Activated CD4-positive, alpha-beta T cell treated with anti-CD3 and anti-CD28 coated beads, Interleukin-2, amount 50 U/mL, for 24 hours (primary cell): ENCODE measurements at places on chromosomes 16 and 17.

DNA sequence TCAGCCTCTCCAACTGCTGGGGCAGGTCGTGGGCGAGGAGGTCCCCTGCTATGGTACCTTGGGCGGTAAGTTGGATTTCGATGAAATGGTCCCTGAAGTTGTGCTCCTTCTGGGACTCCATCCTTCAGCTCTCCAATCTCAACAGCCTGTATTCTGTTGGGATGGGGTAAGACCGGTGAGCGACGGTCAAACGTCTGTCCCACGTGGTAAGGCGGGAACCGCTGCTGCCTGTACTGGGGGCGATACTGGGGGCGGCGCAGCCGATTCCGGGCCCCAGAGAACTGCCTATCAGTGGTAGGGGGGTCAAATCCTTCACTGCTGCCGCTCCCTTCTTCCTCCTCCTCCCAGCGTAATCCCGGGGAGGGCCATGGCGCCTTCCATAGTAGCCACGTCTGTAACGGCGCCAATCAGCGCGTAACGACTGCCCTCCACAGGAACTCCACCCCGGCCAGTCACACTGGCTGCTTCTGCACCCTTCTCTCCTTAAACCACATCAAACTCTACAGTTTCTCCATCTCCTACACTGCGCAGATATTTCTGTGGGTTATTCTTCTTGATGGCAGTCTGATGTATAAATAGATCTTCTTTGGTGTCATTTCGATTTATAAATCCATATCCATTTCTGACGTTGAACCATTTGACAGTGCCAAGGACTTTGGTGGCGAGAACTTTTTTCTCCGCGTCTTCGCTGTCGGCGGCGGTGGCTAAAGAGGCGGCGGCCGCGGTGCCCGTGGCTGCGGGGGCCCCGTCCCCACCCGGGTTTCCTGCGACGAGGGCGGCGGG, 41.1 kb downstream of the AHSP start:
- DNase-seq = no peak

- DNase-seq = no peak
Observed at GRCh38 chr16:64121473-64121872, 1000.4 kb downstream of the CDH11 start.

DNA sequence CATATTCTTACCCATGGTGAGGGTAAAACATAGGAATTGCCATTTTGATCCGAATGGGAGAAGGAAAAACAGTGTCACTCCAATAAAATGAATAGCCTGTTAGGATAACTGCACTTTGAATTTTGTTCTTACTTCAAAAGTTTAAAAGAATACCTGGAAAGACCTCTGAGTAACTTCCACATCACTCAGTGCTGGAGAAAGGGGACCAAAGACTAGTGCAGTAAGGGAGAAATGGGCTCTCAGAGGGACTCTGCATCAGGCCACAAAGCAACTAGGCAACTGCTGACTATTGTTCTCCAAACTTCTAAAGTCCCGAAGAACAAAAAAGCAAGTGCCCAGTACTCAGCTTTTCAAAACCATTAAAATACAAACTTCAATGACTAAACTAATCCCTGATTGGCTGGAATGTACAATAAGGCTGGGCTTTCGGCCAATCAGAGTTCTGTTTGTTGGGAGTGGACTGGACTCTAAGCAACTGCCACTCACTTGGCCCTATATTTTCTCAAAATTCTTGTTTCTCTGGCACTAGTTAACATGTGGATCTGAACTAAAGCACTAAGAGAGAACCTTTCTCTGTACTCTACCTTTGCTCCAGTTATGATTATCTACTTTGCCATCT, 6.2 kb downstream of the DNAJC7 start:
- DNase-seq = no peak

DNA sequence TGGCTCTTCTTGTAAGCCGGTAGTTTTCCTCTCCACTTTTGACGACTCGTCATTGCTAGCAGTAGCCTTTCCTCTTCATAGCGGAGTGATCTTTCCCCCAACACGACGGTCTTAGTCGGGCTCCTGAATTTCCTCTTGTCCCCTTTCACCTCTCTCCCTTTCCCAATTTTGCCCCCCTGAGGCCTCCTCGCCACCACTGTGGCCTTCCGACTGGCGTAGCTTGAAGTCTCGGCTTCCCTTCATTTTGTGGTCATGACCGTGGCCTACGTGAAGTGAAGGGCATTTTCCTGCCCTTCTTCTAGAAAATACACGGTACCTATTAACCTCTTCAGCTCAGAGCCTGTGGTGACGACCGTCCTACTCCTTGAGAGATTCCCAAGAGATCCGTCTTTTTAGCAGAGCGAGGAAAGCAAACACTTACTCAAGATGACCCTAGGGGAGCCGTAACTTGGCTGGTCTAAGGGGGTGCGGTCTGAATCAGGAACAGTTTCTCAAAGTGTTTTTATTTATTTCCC, 787 bp downstream of the PRKAR1A start:
- no peak for DNase-seq

- no peak for DNase-seq
Observed at GRCh38 chr16:82651921-82652601, 25.3 kb downstream of the CDH13 start.

DNA sequence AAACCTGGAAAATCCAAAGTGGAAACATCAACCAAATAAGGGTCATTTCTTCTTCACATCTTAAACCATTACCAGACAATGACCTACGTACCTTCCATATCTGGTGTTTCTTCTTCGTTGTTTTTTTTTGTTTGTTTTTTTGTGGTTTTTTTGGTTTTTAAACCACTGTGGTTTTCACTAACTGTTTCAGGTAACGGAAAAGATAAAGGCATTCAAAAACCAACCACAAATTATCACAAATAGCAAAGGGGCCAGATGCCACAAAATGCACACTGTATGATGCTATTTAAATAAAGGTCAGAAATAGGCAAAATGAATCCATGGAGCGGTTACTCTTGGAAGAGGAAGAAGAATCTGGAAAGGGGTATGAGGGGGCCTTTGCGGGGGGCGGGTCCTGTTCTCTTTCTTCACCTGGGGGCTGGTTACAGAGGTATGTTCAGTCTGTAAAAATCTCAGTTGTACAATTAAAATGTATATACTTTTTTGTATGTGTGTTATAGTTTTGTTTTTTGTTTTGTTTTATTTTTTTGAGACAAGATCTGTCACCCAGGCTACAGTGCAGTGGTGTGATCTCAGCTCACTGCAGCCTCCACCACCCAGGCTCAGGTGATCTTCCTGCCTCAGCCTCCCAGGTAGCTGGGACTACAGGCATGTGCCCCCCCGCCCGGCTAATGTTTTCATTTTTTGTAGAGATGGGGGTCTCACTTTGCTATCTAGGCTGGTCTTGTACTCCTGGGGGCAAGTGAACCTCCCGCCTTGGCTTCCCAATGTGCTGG, 29.6 kb downstream of the LITAF start:
- DNase-seq = no peak

- DNase-seq = no peak
Observed at GRCh38 chr17:81903896-81904599, 2.0 kb downstream of the NPB start.

DNA sequence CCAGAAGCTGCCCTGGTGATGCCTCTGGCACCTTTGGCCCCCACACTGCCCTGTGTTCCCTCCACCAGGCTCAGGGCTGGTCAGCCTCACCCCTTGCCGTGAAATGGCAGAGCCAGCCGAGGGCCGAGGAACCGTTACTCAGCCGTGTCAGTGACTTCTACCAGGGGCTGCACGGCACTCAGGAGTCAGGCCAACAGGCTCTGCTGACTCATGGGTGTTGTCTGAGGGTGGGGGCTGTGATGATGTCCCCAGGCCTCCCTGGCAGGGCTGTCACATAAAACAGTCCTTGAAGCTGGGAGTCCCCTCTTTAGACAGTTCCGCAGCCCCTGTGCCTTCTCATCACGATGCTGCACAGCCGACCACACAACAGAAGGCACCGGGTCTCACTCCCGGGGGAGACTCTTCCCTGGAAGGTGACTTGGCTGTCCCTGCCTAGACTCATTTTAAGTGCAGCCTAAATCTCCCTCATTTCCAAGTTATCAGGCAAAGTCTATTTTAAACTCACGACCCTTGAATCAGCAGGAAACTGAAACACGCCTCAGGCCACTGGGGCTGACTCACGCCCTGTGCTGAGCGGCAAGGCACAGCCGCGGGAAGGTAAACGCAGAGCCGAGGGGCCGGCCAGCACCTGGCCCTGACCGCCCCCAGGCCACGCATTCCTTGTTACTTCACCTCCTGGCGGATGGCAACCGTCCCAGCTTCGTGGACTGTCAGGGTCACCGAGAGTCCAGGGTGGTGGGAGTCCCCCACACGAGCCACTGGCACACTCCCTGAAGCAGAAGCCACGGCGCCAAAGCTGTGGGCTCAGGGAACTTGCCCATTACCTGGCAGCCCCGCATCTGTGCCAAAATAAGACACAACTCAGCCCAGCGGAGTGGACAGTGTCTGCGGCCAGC, 102.6 kb downstream of the ZNF778 start:
- DNase-seq = no peak

DNA sequence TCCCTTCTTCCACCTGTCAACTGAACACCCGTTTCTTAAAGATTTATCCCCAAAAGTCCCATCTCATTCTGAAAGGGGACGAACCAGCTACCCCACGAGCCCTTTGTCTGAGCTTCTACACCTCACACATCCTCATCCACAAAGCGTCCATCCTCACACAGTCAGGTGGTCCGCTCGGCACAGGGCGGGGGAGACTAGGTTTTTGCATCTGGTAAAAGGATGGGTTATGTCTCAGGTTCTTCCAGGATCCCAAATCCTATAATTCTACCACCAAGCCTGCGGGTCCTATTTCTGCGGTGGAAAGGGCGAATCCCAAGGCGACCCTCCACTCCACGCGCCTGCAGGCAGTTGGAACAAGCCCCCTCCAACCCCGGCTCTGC, 458 bp downstream of the GFOD2 start:
- DNase-seq = peak; percentile 1

- DNase-seq = peak; percentile 28
Observed at GRCh38 chr16:88941913-88942909, 34.8 kb downstream of the CBFA2T3 start.

GRCh38 chr16:22233037-22233372, 26.9 kb downstream of the EEF2K start:
- no peak for DNase-seq

- DNase-seq = no peak
Observed at GRCh38 chr17:80820331-80820730, 171.3 kb upstream of the CHMP6 start.

- DNase-seq = no peak
Observed at GRCh38 chr16:23855010-23855409, 19.2 kb downstream of the PRKCB start.

- DNase-seq = no peak
Observed at GRCh38 chr17:39820541-39820940, 43.6 kb downstream of the IKZF3 start.

DNA sequence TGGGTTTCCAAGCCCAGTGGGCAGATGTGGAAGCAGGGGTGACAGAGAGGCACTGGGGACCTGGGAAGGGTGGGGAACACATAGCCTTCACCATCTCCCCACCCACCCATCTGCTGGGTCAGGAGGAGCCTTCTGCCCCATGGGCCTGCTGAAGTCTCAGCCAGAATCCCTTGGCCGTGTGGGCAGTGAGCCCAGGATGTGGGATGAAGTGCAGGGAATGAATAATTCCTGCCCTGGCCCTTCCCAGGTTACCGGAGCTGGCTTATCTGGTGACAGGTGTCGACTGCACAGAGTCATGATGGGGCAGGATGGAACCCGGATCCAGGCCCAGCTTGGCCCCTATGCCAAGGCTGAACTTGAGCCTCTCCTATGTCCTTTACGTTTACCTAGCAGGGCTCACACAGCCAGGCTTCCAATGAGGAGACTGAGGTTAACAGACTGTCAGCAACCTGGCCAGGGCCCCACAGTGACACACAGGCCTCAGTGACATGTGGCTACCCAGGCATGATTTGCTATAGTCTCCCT, 17.5 kb downstream of the ATP2A3 start:
- no peak for DNase-seq

- DNase-seq = no peak
Observed at GRCh38 chr16:50425648-50426047, 56.9 kb upstream of the BRD7 start.

- no peak for DNase-seq
Observed at GRCh38 chr17:38809828-38810227, 10.5 kb upstream of the PIP4K2B start.

GRCh38 chr17:7823581-7824001, 10.4 kb upstream of the KDM6B start:
- no peak for DNase-seq

GRCh38 chr16:69384974-69385373, 833 bp downstream of the TERF2 start:
- DNase-seq = no peak

GRCh38 chr17:65457183-65457582, 104.3 kb downstream of the AXIN2 start:
- no peak for DNase-seq

GRCh38 chr17:14047591-14047990, 21.7 kb upstream of the COX10 start:
- DNase-seq = no peak

GRCh38 chr17:30148376-30148775, 31.8 kb downstream of the NSRP1 start:
- no peak for DNase-seq

- no peak for DNase-seq
Observed at GRCh38 chr17:82565551-82565950, 46.0 kb downstream of the FOXK2 start.

DNA sequence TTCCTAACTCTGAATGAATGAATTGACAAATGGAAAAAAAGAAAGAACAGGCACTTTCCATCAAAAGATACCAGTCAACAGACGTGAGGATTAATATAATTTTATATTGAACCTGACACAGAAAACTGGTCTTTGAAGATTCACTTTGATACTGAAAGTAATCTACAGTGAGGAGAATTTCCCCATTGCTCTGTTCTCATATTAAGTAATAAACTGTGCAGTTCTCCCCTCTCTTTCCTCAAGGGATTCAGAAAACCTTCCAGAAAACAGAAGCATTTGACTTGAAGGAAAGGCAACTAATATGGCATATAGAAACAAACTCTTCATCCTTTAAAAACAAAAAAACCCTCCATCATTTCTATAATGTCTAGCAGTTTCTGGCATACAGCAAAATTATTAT, 2.2 kb downstream of the TEX2 start:
- no peak for DNase-seq

DNA sequence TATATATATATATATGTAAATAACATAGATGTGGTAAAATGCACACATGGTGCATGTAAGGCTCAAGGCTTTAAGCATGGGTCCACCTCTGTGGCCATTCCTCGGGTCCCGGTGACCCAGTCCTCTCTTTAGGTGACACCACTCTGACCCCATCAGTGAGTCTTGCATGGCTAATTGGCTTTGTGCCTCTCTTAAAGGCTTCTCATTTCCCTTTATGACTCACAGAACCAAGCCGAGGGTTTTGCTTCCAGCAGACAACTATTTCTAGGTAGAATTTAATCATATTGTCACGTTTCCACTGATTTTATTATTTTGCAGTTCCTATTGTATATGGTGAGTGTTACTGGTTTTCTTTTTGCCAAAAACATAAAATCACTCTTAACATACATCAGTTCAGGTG, 59.7 kb downstream of the PLCG2 start:
- no peak for DNase-seq

- no peak for DNase-seq
Observed at GRCh38 chr17:55770196-55770870, 19.5 kb downstream of the PCTP start.

- DNase-seq = no peak
Observed at GRCh38 chr16:15485175-15485574, 50.8 kb downstream of the BMERB1 start.

GRCh38 chr17:77892031-77892430, 66.5 kb upstream of the TNRC6C start:
- DNase-seq = no peak

GRCh38 chr17:14594690-14595089, 293.8 kb downstream of the HS3ST3B1 start:
- DNase-seq = no peak

- no peak for DNase-seq
Observed at GRCh38 chr16:11621920-11622651, 35.4 kb upstream of the LITAF start.
